Central memory CD8-positive, alpha-beta T cell (primary cell): ENCODE measurements at places on chromosomes 11 and 22.

- no peak for DNase-seq
These were observed 248.0 kb downstream of the ST3GAL4 start for GRCh38 chr11:126603486-126603885.

DNA sequence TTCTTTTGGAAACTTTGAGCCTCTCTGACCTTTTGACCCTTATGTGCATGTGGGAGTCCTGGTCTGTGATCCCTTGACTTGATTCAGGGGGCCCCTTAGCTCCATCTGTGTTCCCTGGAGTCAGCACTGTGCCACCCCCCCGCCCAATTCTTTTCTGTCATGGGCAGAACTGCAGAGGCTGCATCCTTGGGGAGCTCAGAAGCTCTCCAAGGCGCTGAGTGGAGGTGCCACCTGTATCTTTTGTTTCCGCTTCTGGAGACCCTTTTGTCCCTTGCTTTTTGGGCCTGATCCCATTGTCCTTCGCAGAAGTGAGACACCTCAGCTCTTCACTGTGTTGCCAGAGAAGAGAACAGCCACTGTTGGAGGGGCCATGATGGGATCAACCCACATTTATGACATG lies 2.4 kb upstream of the PACS1 start:
- no peak for DNase-seq

DNA sequence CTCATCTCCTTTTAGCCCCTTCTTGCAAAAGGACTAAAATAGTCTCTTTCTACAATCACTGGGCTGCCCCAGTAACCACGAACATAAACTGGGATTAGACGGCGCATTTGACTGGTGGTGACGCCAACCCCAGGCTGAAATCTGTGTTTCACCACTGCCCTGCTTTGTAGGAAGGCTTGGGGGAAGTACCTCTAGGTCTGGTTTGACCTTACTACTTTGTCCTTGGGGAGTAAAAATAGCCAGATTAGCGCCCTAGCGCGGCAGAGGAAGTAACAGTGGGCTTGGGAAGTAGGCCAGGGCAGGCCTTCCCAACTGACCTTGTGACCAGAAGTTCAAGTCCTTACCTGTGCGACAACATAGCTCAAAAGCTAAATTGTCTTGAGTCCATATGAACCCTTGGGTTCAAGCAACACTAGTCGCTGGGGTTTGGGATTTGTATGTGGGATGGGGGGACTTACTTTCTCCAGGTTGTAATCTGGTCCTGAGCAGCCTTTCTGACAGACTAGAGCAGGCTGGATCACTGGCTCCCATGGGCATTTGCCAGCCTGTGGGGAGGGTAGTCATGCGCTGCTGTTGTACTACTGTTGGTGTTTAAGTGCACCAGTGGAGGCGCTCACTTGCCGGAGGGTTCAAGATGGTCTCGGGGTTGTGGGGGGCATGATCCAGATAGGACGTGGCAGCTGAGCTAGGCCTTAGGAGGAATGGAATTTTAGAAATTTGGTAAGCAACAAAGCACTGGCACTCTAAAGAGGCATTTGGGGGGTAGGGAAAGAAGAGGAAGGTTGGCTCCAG lies 953 bp upstream of the PACS1 start:
- no peak for DNase-seq

GRCh38 chr11:64100360-64100759 lies 64.6 kb downstream of the FLRT1 start:
- no peak for DNase-seq

DNA sequence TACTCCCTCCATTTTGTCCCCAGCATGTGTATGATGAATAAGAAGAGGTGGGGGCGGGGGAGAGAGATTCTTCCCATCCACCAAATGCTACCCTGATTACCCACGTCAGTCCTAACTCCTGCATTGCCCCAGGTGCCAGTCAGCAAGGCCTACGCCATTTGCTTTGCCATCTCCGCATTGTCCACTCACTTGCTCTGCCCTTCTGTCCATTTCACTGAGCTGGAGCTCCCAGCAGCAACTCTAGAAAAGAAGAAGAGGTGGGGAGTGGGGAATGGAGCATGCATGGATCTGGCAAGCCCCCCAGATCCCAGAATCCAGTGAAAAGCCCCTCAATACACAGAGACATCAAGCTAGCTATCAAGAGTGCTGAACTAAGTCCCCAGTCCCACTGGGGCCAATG lies 19.0 kb downstream of the WT1 start:
- no peak for DNase-seq

DNA sequence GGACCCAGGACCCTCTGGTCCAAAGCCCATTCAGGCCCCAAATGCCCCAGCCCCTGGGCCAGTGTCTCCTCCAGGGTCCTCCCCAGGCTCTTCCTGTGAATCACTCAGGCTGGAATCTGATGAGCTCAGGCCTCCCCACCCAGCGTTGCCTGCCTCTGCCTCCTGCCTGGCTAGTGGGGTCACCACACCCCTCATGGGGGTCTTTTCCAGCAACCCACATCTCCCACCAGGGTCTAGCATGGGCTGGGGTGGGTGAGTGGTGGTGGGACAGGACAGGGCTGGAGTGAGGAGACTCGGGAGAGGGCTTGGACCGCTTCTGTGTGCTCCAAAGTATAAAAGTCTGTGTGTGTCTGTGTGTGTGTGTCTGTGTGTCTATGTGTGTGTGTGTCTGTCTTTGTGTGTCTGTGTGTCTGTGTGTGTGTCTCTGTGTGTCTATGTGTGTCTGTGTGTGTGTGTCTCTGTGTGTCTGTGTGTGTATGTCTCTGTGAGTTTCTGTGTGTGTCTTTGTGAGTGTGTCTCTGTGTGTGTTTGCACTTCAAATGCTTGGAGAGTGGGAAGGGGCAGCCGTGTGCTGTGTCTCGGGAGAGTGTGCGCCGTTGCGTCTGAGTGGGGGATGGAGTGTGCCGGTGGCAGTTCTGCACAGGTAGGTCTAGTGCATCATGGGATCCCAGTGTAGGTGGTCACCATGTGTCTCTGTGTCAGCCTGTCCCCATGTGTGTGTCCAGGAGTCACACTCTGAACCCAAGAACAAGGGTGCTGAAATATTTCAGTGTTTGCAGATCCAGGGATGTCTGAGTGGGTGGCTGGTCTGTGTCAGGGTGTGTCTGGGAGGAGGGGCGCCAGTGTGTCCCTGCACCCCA lies 8.8 kb downstream of the RIN1 start:
- DNase-seq = no peak

DNA sequence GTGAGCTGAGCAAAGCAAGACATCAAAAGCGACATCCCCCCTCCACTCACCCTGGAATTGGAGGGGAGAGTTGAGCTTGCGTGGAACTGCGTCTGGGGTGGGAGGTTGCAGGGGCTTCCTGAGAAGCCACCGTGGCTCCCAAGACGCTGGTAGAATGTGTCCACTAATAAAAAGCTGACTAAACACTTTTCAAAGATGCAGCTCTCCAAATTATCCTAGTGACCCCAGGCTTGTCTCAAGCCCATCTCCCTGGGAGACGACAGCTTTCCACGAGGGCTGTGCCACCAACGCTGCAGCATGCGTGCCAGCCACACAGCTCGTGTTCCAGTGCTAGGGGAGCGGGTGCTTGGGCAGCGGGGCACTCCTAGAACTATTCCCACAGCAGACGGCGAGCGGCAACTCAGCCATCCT lies 6.3 kb upstream of the GAL start:
- no peak for DNase-seq

DNA sequence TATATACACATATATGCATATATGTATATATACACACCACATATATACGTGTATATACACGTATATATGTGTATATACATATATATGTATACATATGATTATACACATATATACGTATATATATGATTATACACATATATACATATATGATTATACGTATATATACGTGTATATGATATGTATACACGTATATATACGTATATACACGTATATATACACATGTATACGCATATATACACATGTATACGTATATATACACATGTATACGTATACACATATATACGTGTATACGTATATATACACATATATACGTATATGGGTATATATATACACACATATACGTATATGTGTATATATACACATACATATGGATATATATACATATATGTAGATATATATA lies 62.1 kb upstream of the HMGXB4 start:
- no peak for DNase-seq

DNA sequence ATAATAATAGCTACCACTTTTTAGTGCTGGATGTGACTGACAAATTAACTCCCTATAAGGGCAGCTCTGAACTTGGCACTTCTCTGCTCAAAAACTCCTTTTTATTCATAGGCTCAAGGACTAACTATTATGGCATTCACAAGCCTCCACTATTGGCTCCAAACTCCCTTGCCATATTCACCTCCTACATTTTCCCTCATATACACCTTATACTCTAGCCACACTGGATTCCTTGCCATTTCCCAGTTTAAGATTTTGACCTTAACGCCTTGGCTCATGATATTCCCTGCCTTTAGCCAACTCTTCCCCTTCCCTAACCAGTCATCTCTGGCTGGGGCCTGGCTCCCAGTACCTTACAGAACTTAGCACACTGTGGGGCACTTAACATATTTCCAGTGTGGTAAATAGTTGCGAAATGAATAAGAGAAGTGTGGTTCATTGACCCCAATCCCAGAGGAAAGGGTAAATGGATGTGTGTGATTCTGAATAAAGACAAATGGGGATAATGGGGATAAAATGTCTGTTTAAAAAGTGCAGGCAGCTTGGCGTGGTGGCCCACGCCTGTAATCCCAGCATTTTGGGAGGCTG lies 40.0 kb upstream of the SORL1 start:
- no peak for DNase-seq

- DNase-seq = no peak
These were observed 267.2 kb downstream of the BUD13 start for GRCh38 chr11:116505298-116506262.

- DNase-seq = no peak
These were observed 13.6 kb upstream of the FGF3 start for GRCh38 chr11:69832561-69833413.

GRCh38 chr11:123093739-123094138 lies 31.8 kb upstream of the HSPA8 start:
- no peak for DNase-seq

DNA sequence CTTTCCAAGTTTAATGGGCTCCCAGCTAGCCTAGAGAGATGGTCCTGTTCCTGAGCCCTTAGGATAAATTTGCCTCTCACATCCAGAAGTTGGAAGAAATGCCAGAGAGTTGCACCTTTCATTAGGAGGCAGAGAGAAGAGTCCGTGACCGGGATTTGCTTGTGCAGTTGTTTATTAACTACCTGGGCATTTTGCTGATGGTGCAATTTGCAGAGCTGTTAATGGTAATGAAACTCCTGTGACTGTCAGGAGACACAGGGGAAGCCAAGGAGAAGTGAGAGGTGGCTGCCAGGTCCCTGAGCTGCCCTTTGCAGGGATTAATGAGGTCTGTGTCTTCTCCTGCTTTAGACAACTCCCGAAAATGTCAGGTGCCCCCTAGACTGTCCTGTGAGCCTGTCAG lies 69.1 kb upstream of the B3GAT1 start:
- DNase-seq = no peak

DNA sequence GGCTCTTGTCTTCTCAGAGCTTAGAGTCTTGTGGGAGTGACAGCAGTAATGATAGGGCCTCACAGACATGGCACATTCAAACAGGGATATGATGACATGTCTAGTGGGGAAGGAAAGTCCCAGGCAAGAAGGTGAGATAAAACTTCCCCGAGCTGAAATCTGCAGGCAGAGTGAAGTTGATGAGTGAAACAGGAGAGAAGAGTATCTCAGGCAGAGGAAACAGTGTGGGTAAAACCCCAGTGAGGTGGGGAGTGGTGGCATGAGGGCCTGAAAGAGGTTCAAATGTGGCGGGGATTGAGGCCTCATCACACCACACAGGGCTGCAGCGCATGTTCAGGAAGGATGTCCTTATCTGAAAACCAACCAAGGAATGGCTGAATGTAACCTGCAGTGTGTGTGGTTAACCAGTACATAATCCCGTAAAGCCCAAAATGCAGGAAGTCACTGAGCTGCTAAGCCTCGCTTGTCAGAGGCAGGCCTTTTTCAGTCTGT lies 153.8 kb upstream of the E2F8 start:
- no peak for DNase-seq

DNA sequence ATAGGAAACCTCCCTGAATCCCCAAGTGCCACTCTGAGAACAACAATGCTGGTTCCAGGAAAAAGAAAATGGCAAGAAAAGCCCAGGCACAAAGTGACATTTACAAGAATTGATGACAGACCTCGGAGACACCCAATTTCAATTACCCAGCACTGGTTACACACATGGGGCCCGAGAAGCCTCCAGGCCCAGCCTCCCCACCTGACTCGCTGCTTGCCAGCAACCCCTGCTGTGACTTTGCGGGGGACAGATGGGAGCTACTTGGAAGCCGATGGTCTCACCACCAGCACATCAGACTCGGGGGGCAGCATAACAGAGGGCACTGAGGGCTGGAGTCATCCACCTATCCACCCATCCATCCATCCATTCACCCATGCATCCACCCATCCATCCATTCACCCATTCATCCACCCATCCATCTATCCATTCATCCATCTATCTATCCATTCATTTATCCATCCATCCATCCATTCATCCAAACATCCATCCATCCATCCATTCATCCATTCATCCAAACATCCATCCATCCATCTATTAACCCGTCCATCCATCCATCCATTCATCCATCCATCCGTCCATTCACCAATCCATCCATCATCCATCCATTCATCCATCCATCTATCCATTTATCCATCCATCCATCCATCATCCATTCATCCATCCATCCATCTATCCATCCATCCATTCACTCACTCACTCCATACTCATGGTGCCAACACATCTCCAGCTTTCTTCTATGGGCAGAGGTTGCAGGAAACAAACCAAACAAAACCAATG lies 567.6 kb downstream of the BRD1 start:
- DNase-seq = no peak

DNA sequence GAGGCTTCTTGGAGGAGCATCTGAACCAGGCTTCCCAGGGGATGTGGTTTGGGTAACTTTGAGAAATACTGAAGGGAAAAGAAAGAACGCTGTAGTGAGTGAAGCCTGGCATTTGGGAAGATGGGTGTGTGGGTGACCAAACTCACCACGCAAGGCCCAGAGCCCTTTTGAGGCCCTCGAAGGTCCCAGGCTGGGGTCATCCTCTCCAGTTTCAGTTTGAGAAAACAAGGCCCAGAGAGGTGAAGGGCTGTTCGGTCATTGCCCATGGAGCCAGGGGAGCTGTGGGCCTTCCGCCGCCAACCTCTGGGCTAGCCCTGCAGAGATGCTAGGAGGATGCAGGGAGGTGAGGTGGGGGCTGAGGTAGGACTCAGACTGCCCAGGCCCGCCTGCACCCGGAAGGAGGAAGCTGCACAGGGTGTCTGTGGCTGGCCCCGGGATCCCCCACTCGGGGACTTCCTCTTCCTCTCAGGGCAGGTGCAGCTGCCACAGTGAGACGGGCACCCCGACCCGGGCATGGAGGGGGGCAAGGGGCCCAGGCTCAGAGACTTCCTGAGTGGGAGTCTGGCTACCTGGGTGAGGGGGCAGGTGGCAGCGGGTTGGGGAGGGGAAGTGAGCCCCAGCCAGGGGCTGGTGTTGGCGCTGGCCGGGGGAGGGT lies at the start of gene CCDC88B:
CCDC88B (plus strand) TSS at position 451 of the 655 bp plus-strand sequence; CDS start at position 514, 63 bp downstream.
- DNase-seq = peak; percentile 75

GRCh38 chr22:36234919-36235318 lies 4.4 kb downstream of the APOL2 start:
- DNase-seq = no peak

GRCh38 chr11:78291503-78292108 lies 102.9 kb downstream of the USP35 start:
- DNase-seq = no peak
